ENCODE measurements at places on chromosomes 1 and 21. TPM values are rescaled to one million over a fixed set of nuclear protein-coding genes. Genes with fewer than 3 reads are reported as not detected.

- no peaks in the 10 kb centered on the region for H3K36me3 ChIP-seq
- H3K27ac ChIP-seq, result no peak overlapping the region
- no peak for DNase-seq
- no peaks in the 10 kb centered on the region for H3K27me3 ChIP-seq
- H3K4me1 ChIP-seq, result no peaks in the 10 kb centered on the region
Observed at GRCh38 chr1:178986204-178986603, 39.5 kb upstream of the FAM20B start.

DNA sequence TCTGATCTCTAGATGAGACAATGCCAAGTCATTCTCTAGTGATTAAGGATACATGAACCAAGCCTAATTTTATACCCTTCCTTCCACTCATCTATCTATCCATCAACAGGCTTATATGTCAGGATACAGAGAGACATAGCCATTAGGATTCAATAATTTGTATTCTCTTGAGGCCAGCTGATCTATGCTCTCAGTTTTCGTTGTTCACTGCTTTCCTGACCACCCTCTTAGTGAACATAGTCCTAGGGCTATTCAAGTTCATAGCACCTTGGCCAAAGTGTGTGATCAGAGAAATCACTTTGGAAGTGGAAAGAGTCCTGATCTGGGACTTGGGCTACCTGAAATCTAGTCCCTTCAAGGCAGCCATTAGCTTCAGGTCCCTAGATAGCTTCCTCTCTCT lies 4.2 kb upstream of the KPRP start:
- H3K27ac ChIP-seq, result no peak overlapping the region
- no peak for DNase-seq
- no peaks in the 10 kb centered on the region for H3K4me1 ChIP-seq
- no peaks in the 10 kb centered on the region for H3K27me3 ChIP-seq

DNA sequence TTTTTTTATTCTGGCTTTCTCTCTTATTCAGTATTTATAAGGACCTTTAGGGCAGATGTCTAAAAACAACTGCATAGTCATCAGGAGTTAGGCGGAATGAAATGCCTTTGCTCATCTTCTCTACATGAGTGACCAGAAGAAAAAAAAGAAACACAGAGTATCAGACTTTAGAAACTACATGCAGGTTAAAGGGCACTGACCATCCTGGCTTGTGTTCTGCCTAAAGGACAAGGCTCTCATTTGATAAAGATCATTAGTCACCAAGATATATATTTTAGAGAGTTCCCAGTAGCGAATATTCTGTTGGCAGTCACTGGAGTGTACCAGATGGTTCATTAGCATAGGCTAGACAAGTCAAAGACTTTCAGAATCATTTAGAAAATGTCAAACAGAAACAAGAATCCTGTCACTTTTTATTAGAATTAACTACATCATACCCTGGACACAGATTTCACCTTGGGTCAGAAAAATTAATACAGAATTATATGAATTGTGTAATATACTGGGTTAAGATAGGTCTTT lies 145.6 kb downstream of the NR5A2 start:
- no peak overlapping the region for H3K4me3 ChIP-seq
- no peaks in the 10 kb centered on the region for H3K36me3 ChIP-seq
- no peaks in the 10 kb centered on the region for H3K27me3 ChIP-seq

DNA sequence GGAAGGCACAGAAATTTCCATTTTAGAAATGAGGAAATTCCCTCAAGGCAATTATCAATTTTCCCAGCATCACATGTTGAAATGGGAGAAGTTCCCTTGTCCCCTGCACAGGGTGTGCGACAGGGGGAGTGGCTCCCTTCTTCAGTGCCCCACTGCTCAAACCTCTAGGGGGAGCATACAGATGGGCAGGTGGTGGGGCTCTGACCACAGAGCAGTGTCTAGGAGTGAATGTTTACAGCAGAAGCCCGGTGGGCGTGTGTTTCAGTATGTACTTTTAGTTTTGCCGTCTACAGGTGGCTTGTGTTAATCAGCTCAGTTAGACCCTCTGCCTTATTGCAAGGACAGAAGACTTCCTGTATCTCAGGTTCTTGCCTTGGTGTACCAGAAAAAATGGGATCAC lies 493.7 kb upstream of the PLXNA2 start:
- peak; percentile 5 for DNase-seq
- H3K27ac ChIP-seq, result no peak overlapping the region
- no peaks in the 10 kb centered on the region for H3K36me3 ChIP-seq
- no peaks in the 10 kb centered on the region for H3K27me3 ChIP-seq

GRCh38 chr1:71572038-71572437 lies 491.2 kb upstream of the ZRANB2 start:
- H3K36me3 ChIP-seq, result no peaks in the 10 kb centered on the region

GRCh38 chr1:204409836-204410687 lies 1.6 kb downstream of the PPP1R15B start:
- peaks cover 2% of the 10 kb centered on the region for H3K36me3 ChIP-seq
- peak overlapping the region; percentile 100 for H3K4me3 ChIP-seq
- H3K27ac ChIP-seq, result peak overlapping the region; percentile 90
- no peaks in the 10 kb centered on the region for H3K27me3 ChIP-seq

GRCh38 chr1:152458384-152459185 lies 44.5 kb upstream of the CRNN start:
- H3K36me3 ChIP-seq, result no peaks in the 10 kb centered on the region
- H3K4me3 ChIP-seq, result no peak overlapping the region
- H3K27ac ChIP-seq, result no peak overlapping the region
- DNase-seq, result peak; percentile 84
- no peaks in the 10 kb centered on the region for H3K4me1 ChIP-seq

DNA sequence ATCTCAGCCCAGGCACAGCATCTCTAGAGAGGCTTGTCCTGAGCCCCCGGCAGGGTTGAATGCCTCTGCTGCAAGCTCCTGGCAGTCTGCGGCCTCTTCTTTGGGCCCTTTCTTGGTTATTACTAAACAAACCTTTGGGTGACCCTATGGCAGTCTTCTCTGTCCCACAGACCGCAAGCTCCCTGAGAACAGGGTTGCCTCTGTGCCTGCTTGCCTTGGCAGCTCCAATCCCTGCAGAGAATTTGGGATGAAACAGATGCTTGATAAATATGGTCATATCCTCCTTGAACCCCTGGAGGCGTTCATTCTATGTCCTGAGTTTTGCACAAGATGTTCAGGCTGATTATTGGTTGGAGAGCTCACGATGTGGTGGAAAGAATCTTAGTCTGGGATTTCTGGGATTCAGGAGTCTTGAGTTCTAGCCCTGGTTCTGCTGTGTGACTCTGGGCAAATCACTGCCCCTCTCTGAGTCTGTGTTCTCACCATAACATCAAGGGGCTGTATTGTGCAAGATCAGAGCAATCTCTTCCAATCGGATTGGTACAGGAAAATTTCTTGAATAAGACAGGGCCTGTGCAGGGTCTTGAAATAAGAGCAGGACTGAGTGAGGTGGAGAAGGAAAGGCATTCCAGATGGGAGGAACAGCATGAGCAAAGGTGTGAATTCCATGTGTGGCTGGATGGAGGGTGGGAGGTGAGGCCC lies 49.6 kb downstream of the EDN2 start:
- H3K27ac ChIP-seq, result peak overlapping the region; percentile 76
- peaks cover 24% of the 10 kb centered on the region for H3K4me1 ChIP-seq
- no peak for DNase-seq
- H3K27me3 ChIP-seq, result no peaks in the 10 kb centered on the region
- H3K4me3 ChIP-seq, result no peak overlapping the region

The DNASE2B gene
- not detected for total RNA-seq

The COL11A1 gene
- not detected for total RNA-seq

The FPGT gene
- 7.3 TPM for total RNA-seq

The C4BPB gene
- 99.8 TPM for total RNA-seq

The IVL gene
- not detected for total RNA-seq

The AQP10 gene
- 1.3 TPM for total RNA-seq

The F13B gene
- total RNA-seq, result not detected

All from Caco-2 (cell line).